ENCODE measurements at places on chromosomes 6 and 20.
A peak's percentile ranks its signal among the peaks of the same experiment; 100 is the strongest.

DNA sequence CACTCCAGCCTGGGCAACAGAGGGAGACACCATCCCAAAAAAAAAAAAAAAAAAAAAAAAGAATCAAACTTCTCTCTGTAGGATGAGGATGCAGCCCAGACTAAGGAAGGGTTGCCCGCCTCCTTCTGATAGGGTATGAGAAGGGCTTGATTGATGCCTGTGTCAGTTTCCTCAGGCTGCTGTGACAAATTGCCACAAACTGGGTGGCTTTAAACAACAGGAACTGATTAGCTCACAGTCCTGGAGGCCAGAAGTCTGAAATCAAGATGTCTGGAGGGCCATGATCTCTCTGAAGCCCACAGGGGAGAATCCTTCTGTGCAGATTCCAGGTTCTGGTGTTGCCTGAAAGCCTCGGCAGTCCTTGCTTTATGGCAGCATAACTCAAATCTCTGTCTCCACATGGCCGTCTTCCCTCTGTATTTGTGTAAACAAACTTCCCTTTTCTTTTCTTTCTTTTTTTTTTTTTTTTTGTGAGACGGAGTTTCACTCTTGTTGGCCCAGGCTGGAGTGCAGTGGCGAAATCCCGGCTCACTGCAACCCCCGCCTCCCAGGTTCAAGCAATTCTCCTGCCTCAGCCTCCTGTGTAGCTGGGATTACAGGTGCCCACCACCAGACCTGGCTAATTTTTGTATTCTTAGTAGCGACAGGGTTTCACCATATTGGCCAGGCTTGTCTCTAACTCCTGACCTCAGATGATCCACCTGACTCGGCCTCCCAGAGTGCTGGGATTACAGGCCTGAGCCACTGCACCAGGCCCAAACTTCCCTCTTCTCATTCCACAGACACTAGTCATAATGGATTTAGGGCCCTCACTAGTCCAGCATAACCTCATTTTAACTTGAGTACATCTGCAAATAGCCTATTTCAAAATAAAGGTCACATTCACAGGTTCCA lies 11.2 kb upstream of the CDK19 start:
- DNase-seq = peak; percentile 9

- DNase-seq = no peak
These were observed 476.1 kb upstream of the CITED2 start for GRCh38 chr6:139850512-139850911.

GRCh38 chr20:64216036-64216435 lies 39.5 kb upstream of the PCMTD2 start:
- DNase-seq = no peak

DNA sequence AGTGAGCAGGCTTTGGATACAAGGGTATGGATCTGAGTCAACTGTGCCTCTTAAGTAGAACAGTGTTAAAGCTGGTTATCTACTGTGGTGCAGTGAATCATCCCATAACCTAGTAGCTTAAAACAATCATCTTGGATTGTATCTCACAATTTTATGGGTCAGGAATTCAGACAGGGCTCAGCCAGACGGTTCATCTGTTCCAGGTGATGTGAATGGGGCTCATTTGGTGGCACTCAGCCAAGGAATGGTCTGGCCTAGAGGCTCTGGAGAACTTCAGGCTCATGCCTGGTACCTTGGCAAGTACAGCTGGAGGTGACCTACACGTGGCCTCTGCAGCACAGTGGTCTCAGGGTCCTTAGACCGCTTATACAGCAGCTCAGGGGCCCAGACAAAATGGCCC lies 11.2 kb upstream of the CDH4 start:
- DNase-seq = no peak

GRCh38 chr20:38685853-38686473 lies 38.3 kb upstream of the SLC32A1 start:
- DNase-seq = peak; percentile 69
